ENCODE measurements at places on chromosomes 3 and 15. TPM values are rescaled to one million over a fixed set of nuclear protein-coding genes. Genes with fewer than 3 reads are reported as not detected.

The CORO2B gene
- total RNA-seq, result 10.9 TPM

The ALPK3 gene
- 0.42 TPM for total RNA-seq

The COL6A5 gene
- not detected for total RNA-seq

The SCG5 gene
- total RNA-seq, result 13.6 TPM

The ADAMTS7 gene
- total RNA-seq, result 2.0 TPM

The CHRD gene
- not detected for total RNA-seq

The ZBTB47 gene
- total RNA-seq, result 15.3 TPM

The TICRR gene
- total RNA-seq, result 10.2 TPM

The SRGAP3 gene
- total RNA-seq, result 6.5 TPM

The NSMCE3 gene
- total RNA-seq, result 8.9 TPM

The PARP3 gene
- total RNA-seq, result 39.1 TPM

The LRRC31 gene
- total RNA-seq, result not detected

The LDHAL6B gene
- not detected for total RNA-seq

The SNRPN gene
- 285 TPM for total RNA-seq

The FOXB1 gene
- not detected for total RNA-seq
